Stimulated activated CD4-positive, alpha-beta T cell treated with anti-CD3 and anti-CD28 coated beads, Interleukin-15, amount 100 ng/mL, for 1 hour (primary cell): ENCODE measurements at places on chromosomes 2 and 18.

GRCh38 chr2:3597567-3597966 lies 2.7 kb downstream of the COLEC11 start:
- DNase-seq: no peak

- DNase-seq: no peak
Measured at GRCh38 chr2:83900862-83901261, 558.2 kb downstream of the SUCLG1 start.

DNA sequence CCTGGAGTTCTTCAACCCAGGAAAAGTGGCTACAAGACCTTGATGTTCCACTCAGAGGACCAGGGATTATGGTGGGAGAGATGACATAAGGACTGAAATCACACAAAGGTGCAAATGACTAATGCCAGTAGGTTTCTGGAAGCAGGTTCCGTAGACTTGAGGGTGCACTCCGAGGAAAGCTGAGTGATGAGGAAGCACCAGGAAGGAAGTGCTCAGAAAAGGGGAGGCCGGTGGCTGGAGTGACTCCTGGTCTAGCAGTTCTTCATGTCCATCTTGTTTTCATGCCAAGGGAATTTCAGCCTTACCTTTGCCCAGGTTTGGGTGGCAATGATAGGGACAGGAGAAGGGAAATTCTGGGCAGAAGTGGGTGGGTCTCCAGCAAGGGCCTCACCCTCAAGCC lies 74.5 kb downstream of the TMEM17 start:
- no peak for DNase-seq

- no peak for DNase-seq
Measured at GRCh38 chr2:26054598-26055348, 20.9 kb downstream of the RAB10 start.

GRCh38 chr2:128444816-128445522 lies 126.3 kb upstream of the HS6ST1 start:
- DNase-seq: no peak

GRCh38 chr18:75962036-75962572 lies 532.9 kb downstream of the ZNF516 start:
- DNase-seq: no peak

DNA sequence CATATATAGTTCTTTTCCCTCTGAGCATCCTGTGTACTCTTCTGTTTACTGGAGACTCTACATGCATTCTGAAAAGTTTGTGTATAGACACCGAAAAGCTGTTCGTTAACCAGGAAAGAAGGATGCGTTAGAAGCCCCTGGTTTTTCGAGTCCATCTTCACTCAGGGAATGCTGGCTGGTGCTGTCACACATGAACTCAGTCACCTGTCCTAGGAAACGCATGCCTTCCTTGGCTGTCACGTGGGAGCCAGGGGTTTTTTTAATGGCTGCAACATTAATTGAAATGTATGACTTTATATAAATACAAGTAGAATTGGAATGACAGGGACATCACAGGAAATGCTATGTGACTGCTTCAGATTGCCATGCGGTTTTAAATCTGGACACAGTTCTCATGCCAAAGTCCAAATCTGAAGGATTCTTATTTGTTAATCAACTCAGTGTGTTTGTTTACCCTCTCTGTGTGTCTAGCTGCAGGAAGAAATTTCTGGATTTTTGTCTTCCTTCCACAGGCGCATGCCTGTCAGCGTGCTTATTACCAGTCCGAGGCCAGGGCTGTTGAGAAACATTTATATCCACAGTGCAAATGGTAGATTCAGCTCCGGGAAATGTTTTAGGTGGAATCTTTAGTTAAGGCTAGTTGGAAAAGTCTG lies 2.6 kb downstream of the RAMP1 start:
- no peak for DNase-seq

DNA sequence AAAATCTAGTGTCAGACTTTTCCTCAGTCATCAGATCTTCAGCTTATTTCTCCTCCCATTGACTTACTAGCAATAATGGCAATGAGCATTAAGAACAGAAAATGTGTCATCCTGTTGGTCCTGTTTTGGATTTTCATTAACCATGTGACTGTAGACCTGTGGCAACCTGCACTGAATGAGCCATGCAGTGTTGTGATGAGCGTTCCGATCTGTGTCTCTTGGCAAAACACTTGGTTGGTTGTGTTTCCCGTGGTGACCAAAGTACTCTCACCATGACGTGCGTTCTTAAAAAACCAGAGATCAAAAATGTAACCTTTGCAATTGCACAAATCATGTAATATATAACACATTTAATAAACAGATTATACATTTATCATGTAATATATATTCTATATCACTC lies 138.6 kb downstream of the MAP3K20 start:
- no peak for DNase-seq

DNA sequence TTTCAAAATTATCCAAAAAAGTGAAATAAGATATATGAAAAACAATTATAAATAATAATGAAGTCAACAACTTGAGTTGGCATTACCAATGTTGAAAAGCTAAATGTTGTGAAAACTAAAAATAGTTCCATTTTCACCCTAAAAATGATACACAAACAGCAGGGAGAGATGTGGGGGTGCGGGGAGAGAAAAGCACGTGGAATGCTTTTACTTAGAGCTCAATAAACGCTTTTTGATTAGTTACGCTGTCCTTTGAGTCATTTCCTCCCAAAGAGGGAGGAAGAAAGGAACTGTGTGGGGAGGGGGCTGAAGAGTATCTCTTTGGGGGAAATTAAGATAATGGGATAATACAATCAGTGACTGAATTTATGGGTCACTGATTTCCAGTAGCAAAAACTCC lies 29.2 kb downstream of the ZNF521 start:
- no peak for DNase-seq

DNA sequence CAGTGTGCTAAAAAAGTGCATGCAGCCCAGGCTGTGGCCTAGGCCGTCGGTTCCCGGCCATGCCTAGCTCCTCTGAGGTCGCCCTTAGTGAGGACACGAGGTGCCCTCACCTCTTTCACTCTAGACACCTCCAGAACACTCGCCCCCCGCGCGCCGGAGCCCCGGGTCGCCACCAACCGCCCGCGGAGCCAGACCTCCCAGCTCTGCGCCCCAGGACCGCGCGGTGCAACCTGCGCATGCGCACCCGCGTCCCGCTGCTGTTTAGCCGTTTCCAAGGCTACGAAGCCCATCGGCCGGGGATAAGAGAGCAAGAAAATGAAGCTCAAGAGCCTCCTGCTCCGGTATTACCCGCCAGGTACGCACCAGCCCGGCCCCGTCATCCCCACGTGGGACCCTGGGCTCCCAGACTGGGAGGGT lies at the start of gene DAW1:
Gene DAW1, plus strand, starts transcription at position 257 of the 417 bp plus-strand sequence. Its CDS starts 59 bp downstream, at position 316.
- peak; percentile 20 for DNase-seq

DNA sequence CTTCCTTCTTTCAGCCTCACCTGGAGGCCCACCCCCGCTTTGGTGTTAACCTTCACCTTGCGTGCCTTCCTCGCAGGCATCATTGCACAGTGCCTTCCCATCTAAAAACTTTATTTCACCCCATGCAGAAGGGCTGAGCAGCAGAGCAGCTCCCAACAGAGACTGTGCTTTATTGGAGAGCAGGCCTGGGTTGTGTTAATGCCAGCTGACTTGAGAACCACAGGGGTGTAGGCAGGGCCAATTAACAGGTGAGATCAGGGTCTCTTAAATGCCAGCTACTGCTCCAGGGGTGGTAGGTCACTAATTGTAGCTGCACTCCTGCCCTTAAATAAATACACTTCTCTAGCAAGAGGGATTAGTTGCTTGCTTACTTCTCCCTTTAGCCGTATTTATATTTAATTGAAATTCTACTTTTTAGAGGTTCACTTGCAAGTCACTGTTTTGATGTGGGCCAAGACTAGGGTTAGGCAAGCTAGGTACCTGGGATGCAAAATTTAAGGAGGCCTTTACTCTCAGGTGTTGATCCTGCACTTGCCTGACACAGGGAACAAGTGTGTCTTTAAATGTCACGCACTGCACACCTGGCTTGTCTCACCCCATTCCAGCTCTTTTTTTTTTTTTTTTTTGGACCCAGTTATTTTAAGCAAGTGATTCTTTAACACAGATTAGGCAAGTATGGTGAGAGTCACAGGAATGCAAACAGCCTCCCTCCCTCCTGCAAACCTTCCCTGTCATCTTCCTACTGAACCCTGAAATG lies 54.5 kb downstream of the LYPD1 start:
- no peak for DNase-seq

DNA sequence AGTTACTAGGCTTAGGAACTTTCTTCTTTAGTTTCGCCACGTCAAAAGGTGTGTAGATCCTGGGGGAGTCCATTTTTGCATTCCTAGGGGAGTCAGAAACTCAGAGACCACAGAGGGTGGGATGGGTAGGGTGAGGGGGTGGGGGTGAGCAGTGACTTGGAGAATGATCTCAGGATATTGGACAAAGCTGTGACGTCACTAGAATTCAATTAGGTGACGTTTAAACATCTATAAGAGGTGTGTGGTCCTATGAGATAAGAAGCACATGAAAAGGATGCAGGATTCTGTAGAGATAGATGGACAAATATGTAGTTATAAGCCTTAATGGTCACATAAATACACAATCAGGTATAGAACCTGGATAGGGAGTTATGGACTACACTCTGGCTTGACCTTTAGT lies 21.5 kb downstream of the SLC4A3 start:
- no peak for DNase-seq

- no peak for DNase-seq
Measured at GRCh38 chr2:38237311-38237710, 139.8 kb downstream of the ATL2 start.

GRCh38 chr18:62745089-62745751 lies 29.9 kb downstream of the PHLPP1 start:
- no peak for DNase-seq

- no peak for DNase-seq
Measured at GRCh38 chr2:40416486-40416885, 35.4 kb downstream of the SLC8A1 start.

DNA sequence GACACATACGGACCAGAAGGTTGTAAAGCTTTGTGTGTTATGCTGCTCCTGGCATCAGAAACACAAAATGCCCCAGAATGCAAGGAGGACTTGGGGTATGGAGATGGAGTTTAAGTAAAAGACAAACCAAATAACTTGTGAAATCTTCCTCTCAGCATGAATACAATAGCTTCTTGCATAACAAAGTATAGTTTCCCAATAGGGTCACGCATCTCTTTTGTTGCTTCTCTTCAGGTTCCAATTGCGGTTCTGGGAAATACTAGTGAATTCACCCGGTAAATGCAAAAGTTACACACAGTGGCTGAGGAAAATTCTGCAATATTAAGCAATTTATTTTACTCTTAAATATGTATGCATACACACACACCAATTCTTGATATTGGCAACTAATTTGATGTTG lies 339.2 kb upstream of the EPHA4 start:
- DNase-seq: no peak

DNA sequence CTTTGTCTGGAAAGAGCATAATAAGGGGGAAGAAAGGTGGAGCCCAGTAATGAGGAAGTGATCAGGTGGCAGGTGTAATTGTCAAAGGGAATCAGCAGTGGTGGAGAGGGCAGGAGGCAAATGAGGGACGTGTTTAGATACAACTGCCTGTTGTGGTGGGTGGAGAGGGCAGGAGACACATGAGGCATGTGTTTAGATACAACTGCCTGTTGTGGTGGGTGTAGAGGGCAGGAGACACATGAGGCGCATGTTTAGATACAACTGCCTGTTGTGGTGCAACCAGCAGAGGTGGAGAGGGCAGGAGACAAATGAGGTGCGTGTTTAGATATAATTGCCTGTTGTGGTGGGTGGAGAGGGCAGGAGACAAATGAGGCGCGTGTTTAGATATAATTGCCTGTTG lies 173.1 kb downstream of the ANKRD30B start:
- no peak for DNase-seq

DNA sequence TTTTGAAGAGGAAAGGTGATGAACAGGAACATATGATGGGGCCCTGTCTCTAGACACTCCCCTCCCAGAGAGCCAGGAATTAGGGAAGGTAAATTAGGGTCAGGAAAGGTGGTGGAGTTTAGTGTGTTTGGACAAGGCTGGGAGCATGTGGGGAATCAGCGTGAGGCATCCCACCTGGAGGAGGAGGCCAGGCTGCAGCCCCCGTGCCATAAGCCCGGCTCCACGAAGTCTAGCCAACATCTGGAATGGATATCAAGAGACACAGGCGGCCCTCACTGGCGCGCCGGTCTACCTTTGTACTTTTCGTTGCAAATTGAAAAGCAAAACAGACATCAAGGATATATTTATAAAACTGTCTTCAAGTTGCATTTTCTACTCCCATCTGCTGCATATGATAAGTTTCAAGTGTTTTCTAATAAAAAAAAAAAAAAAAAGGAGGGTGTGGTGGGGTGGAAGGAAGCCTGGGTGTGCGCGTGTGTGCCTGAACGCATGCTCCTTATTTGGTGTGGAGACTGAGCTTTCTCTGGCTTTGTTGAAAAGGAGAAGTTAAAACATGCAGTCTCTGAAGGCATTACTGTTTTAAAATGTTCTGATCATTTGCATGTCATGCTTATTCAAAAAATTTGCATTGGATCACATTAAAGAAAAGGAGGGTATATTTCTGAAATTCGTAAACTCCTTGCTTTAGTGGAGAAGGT lies 546.7 kb upstream of the ID2 start:
- DNase-seq: no peak

DNA sequence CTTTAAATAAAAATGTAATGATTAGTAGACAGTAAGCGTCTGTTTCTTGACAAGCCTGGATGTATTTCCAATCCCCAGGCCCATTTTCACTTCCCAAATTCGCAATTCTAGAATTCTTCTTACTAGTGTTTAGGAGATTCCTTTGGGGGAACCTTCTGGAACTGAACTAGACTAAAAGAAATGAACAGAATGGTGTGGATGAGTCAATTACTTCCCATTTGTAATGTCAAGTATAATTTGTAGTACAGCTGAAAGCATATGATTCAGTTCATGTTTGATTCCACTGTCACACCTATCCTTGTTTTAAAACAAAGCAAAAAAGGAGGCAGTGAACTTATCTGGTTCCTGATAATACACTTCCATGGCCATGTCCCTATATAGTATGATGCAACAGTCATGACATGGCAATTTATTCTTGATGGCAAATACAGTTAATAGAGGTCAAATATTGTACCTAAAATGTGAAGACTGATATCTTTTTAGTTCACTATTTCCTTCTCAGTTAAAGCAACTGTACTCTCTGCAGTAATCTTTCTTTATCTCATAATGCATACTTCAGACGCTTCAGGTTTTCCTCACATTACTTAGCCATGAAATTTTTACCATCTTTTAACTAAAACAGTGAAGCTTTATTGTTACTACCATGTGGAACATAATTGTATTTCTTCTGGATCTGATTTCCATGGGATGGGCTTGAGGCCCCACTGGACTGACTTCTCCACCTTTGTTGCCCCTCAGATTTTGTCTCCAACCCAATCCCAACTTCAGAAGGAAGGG lies 2.0 kb downstream of the IDH1 start:
- no peak for DNase-seq

DNA sequence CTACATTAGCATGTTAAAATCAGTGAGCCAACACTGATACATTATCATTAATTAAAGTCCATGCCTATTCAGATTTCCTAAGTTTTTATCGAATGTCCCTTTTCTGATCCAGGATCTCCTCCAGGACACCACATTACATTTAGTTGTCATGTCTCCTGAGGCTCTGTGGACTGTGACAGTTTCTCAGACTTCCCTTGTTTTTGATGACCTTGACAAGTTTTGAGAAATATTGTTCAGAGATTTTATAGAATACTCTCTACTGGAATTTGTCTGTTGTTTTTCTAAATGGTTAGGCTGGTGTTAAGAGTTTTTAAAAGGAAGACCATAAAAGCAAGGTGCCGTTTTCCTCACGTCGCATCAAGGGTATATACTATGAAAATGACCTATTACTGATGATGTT lies 16.3 kb upstream of the MAPRE3 start:
- no peak for DNase-seq

GRCh38 chr2:12205086-12205485 lies 458.7 kb downstream of the LPIN1 start:
- no peak for DNase-seq
